ENCODE measurements at places on chromosomes 7 and 10.
A peak's percentile ranks its signal among the peaks of the same experiment; 100 is the strongest.

DNA sequence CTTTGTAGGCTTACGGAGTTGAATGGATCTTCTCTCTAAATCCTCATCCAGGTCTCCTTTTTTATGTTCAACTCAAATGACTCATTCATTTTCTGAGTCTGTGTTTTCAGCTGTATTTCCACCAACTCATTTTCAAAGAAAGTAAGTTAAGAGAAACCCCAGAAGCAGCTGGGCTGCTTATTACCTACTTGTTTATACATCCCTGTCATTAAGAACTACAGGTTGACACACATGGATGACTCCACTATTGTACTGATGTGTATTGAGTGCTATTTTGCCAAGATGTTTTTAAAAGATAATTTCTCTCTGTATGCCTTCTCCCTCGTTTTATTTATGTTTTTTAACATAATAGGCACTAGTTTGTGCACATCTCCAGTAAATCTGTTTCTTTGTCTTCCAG, 41.9 kb downstream of the DGKI start:
- DNase-seq, result no peak

DNA sequence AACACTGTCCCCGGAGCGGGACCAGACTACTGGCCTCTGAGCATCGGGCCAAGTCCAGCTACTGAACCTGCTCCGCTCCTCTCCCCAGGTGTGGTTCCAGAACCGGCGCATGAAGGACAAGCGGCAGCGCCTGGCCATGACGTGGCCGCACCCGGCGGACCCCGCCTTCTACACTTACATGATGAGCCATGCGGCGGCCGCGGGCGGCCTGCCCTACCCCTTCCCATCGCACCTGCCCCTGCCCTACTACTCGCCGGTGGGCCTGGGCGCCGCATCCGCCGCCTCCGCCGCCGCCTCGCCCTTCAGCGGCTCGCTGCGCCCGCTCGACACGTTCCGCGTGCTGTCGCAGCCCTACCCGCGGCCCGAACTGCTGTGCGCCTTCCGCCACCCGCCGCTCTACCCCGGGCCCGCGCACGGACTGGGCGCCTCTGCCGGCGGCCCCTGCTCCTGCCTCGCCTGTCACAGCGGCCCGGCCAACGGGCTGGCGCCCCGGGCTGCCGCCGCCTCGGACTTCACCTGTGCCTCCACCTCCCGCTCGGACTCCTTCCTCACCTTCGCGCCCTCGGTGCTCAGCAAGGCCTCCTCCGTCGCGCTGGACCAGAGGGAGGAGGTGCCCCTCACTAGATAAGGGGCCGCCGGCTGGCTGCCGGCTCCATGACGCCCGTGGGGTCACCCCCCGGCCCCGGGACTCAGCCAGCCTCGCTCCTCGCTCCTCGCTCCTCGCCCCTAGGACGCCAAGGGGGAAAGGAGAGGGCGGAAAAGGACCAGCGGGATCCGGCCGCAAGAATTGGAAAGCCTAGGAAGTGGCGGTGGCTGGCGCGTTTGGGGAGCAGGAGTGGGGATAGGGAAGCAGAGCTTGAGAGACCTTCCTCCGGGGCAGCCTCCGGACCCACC, 3.4 kb downstream of the EVX1 start:
- no peak for DNase-seq

DNA sequence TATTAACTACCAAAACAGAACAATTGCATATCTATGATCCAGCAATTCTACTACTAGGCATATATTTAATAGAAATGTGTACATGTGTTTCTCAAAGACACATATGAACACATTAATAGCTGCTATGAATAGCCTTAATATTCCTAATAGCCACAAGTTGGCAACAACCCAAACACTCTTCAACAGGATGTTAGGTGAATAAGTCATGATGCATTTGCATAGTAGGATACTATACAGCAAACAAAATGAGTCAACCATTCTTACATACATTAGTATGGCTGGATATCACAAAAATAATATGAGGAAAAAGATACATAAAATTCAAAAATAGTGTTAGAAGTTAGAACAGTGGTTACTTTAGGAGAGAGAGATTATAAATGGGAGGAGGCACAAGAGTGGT, 26.8 kb upstream of the ZNF746 start:
- peak; percentile 13 for DNase-seq

DNA sequence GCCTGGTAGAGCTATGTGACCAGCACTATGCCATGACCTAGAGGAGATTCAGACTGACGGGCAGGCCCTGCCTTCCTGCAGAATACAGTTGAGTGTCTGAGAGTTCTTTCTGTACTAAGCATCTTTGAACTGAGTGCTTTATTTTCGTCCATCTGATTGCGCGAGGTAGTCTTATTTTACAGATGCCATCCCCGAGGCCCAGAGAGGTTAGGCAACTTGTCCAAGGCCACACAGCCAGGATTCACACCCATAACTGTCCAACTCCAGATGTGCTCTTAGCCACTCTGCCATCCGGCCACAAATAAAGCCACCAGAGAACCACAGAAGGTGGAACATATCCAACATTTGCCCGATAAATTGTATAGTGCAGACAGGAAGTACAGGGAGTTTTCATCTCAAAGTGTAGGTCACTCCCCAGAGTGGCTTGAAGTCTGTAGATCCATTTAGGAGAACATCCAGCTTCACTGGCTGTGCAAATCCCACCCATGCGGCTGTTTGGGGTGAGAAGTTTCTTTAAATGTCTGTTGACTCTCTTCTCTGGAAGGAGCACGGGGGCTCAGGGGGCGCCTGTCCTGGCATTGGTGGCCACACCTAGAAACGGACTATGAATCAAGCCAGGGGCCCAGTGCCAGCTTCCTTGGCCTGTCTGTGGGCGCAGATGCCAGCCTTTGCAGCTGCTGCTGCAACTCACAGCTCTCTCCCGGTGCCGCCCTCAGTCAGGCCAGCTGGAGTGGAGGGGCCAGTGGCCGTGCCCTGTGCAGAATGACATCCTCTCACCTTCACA, 11.1 kb downstream of the CHST3 start:
- no peak for DNase-seq

- DNase-seq, result peak; percentile 100
These were observed 259.7 kb upstream of the FERD3L start for GRCh38 chr7:19404912-19405329.

DNA sequence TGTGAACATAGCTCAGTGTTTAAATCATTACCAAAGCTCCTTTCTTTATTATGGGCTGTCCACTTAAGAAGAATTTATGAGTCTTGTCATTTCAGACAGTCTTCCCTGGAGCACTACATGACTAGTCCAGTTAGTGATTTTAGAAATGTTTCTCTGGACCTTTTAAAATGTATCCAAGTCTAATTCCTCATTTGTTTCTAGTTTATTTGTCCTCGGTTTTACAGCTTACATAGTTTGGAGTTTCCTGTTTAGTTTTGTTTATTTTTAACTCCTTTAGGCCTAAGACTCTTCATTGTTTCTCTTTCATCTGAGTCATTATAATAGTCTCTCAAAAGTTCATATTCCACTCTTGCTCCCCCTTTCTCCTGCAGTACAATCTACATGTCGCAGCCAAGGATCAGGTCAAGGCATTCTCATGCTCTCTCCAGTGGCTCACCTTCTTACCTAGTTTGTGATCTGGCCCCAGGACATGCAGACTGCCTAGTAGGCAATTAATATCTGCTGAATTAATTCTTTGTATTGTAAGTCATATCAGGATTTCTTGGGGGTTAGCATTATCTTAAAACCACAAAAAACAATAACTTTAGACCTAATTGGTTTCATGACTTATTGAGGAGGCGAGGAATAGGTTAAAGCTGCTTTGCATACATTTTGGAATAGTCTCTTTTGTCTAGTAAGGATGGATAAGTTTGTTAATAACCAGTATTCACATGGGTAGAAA, 93.8 kb downstream of the MAPK8 start:
- DNase-seq, result peak; percentile 19

DNA sequence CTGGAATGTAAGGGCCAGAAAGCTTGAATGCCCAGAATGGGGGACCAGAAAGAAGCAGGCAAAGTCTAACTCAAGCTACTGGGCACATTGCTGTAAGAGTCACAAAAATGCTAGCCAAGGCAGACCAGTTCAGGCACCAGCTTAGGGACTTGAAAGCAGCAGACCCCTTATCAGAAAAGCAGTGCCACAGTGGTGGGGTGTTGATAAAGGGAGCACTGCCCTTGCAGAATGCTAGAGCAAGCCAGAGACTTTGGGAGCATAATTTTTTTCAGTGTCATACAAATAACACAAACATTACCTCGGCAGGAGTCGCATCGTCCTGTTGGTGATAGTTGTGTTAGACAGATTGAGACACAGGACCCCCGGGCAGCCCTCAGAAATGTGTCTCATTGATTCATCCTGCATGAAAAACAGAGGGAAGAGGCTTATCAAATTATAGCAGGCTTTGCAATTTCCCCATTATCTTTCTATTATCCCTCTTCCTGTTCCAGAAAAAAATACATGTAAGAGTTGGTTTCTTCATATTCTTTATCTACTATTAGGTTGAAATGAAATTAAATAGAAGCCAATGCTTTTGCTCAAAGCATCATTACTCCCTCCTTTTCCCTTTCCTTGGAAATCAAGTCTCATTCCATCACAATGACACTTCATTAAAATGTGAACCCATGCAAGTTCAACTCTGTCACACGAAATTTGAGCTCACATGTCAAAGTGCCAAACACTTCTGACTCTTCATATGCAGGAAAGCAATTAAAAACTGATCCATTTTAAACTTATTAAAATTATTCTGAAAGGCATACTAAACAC, 13.4 kb downstream of the LRRC17 start:
- DNase-seq, result no peak

All from NCI-H226 (cell line).